ENCODE measurements at places on chromosomes 5 and 9. TPM values are rescaled to one million over a fixed set of nuclear protein-coding genes. Genes with fewer than 3 reads are reported as not detected.

DIPK1B gene
- total RNA-seq, result 0.14 TPM

MYOZ3 gene
- total RNA-seq, result 0.20 TPM

PTGR1 gene
- total RNA-seq, result 1.7 TPM

BARX1 gene
- 7.6 TPM for total RNA-seq

SCGB3A2 gene
- total RNA-seq, result not detected

LCP2 gene
- 259 TPM for total RNA-seq

KCNN2 gene
- total RNA-seq, result not detected

PLEKHG4B gene
- not detected for total RNA-seq

DNA sequence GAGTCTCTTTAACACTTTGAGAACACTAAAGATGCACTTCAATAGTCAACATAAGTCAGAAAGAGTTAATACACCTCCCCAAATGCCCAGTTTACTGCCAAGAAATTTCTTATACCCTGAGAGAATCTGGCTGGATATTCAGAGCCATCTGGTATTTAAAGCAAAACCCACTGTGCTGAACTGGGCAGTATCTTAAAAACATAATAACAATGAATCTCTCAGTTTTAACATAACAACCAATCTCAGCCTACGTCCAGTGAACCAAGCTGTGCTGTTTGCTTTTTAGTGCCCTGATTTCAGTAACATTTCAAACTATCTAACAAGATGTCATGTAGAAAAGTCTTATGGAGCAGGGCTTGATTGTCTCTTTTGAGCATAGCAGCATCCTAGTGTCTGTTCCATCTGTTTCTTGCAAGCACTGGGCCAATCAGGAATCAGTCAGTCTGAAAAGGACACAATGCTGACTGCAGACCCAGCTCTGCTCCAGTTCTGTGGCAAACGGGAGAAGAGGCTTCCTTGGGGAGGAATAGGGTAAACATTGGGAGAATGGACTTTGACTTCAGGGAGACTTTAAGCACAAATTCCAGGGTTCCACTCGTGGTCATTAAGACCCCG is 43.6 kb upstream of the FAM81B start:
- H3K4me1 ChIP-seq, result no peaks in the 10 kb centered on the region
- H3K36me3 ChIP-seq, result no peaks in the 10 kb centered on the region
- peaks cover 2% of the 10 kb centered on the region for H3K27me3 ChIP-seq
- H3K27ac ChIP-seq, result no peak overlapping the region

DNA sequence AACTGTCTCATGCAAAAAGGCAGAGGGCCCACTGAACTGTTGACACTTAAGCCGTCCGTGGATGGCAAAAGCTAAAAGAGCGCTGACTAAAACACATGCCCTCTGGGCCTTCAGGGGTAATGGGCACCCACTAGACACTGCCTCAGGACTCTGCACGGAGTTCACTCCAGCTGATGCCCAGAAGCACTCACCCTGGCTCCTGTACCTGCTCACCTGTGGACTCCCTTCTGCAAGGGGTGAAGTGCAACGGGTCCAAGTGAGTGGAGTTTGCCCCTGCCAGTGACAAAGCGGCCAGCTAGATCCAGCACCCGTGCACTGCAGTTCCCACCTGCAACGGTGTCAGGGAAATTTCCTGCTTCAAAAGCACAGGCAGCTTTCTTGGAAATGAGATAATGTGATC is 50.2 kb downstream of the SLC1A1 start:
- no peak for DNase-seq
- H3K27me3 ChIP-seq, result no peaks in the 10 kb centered on the region
- H3K4me3 ChIP-seq, result no peak overlapping the region
- no peak overlapping the region for H3K27ac ChIP-seq
- no peaks in the 10 kb centered on the region for H3K36me3 ChIP-seq

- no peak overlapping the region for H3K27ac ChIP-seq
- no peak overlapping the region for H3K4me3 ChIP-seq
- no peaks in the 10 kb centered on the region for H3K36me3 ChIP-seq
- no peak for DNase-seq
- peaks cover 1% of the 10 kb centered on the region for H3K27me3 ChIP-seq
Observed at GRCh38 chr5:82721087-82721410, 356.1 kb downstream of the TMEM167A start.

DNA sequence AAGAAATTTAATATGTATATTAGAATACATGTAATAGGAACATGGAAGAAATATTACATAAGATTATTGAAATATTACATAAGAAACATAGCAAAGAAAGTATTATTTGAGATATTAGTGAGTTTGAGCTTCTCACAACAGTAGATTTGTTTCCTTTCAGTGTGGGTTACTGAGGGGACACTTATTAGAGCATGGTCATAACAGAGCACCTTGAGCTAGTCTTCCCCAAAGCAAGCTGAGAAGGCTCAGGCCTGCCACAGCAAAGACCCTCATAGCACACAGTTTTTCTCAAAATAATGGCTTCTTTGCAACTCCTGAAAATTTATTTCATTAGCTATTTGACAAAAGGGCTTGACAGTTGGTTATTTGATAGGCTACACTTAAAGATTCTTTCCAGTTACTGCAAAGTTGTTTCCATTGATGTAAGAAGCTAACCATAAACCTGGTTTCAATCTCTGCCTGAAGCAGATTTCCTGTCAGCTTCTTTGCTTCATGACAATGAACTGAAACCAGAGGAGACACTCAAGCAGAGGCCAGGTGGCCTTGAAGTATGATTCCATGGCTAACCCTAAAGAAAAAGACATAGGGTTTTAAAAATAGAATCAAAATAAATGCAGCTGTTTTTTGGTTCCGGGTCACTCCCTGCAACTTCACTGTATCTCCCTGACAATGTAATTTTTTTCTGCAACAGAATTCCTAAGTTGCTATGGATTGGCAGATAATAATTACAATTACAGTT is 68.6 kb downstream of the ERMP1 start:
- peak overlapping the region; percentile 78 for H3K27ac ChIP-seq
- H3K4me3 ChIP-seq, result no peak overlapping the region
- no peaks in the 10 kb centered on the region for H3K27me3 ChIP-seq
- peaks cover 45% of the 10 kb centered on the region for H3K4me1 ChIP-seq
- peaks cover 66% of the 10 kb centered on the region for H3K36me3 ChIP-seq
- peak; percentile 36 for DNase-seq

DNA sequence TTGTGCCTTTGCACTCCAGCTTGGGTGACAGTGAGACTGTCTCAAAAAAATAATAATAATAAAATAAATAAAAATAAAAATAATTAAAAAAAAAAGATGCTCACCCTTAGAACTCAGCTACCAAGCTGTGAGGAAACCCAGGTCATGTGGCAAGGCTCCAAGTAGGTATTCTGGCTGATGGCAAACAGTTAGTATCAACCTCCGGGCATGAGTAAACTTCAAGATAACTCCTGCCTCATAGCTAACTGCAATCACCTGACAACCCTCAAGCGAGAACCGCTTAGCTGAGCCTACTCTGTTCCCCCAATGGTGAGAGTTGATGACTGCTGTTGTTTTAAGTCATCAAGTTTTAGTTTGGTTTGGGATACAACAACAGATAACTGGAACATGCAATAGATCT is 6.1 kb upstream of the SLC44A1 start:
- no peak for DNase-seq
- H3K4me1 ChIP-seq, result peaks cover 2% of the 10 kb centered on the region
- H3K27me3 ChIP-seq, result peaks cover 12% of the 10 kb centered on the region
- H3K4me3 ChIP-seq, result no peak overlapping the region
- no peak overlapping the region for H3K27ac ChIP-seq
- H3K36me3 ChIP-seq, result no peaks in the 10 kb centered on the region

- no peak for DNase-seq
- H3K4me1 ChIP-seq, result no peaks in the 10 kb centered on the region
- no peak overlapping the region for H3K4me3 ChIP-seq
- H3K27me3 ChIP-seq, result peaks cover 3% of the 10 kb centered on the region
Observed at GRCh38 chr5:73821003-73821402, 195.0 kb downstream of the ARHGEF28 start.

- no peaks in the 10 kb centered on the region for H3K27me3 ChIP-seq
- no peak overlapping the region for H3K4me3 ChIP-seq
- H3K27ac ChIP-seq, result no peak overlapping the region
- H3K4me1 ChIP-seq, result no peaks in the 10 kb centered on the region
- DNase-seq, result no peak
Observed at GRCh38 chr5:27594141-27594540, 555.8 kb upstream of the CDH9 start.

- H3K4me3 ChIP-seq, result no peak overlapping the region
- H3K27ac ChIP-seq, result no peak overlapping the region
- peaks cover 35% of the 10 kb centered on the region for H3K27me3 ChIP-seq
- H3K36me3 ChIP-seq, result no peaks in the 10 kb centered on the region
- DNase-seq, result no peak
Observed at GRCh38 chr5:159899067-159900049, 16.9 kb upstream of the ADRA1B start.

- H3K27ac ChIP-seq, result no peak overlapping the region
- H3K36me3 ChIP-seq, result no peaks in the 10 kb centered on the region
- H3K4me1 ChIP-seq, result no peaks in the 10 kb centered on the region
Observed at GRCh38 chr5:176778921-176779465, 31.4 kb upstream of the UNC5A start.

GRCh38 chr5:143084407-143084806 is 314.2 kb downstream of the ARHGAP26 start:
- no peaks in the 10 kb centered on the region for H3K27me3 ChIP-seq
- peaks cover 12% of the 10 kb centered on the region for H3K4me1 ChIP-seq
- no peak overlapping the region for H3K27ac ChIP-seq
- no peak for DNase-seq
- no peak overlapping the region for H3K4me3 ChIP-seq
- peaks cover 10% of the 10 kb centered on the region for H3K36me3 ChIP-seq

- H3K4me1 ChIP-seq, result peaks cover 41% of the 10 kb centered on the region
- H3K36me3 ChIP-seq, result peaks cover 49% of the 10 kb centered on the region
- H3K27me3 ChIP-seq, result no peaks in the 10 kb centered on the region
- peak; percentile 34 for DNase-seq
- H3K27ac ChIP-seq, result peak overlapping the region; percentile 91
Observed at GRCh38 chr5:177470759-177471536, 2.5 kb downstream of the DBN1 start.

DNA sequence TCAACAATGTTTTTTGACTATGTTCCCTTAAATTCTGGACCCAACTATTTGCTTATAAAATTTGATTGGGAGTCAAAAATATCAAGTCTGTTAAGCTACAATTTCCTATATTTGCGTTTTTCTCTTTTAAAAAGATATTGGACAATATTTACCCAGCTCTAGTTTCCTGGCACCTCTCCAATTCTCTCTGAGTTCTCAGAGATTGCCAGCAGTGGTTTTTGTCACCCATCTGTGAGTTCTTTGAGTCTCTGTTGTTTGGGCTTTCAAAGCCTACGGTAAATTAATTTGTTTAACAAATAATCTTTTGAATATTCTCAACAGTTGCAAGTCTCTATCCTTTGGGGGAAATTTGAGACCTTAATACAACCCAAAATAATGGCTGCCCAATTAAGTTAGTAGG is 174.2 kb upstream of the PUM3 start:
- no peaks in the 10 kb centered on the region for H3K4me1 ChIP-seq
- no peak overlapping the region for H3K4me3 ChIP-seq
- H3K27me3 ChIP-seq, result peaks cover 10% of the 10 kb centered on the region

- peaks cover 2% of the 10 kb centered on the region for H3K27me3 ChIP-seq
- no peak overlapping the region for H3K4me3 ChIP-seq
- H3K36me3 ChIP-seq, result no peaks in the 10 kb centered on the region
- no peak for DNase-seq
- no peak overlapping the region for H3K27ac ChIP-seq
Observed at GRCh38 chr5:127435821-127436220, 81.6 kb upstream of the PRRC1 start.

DNA sequence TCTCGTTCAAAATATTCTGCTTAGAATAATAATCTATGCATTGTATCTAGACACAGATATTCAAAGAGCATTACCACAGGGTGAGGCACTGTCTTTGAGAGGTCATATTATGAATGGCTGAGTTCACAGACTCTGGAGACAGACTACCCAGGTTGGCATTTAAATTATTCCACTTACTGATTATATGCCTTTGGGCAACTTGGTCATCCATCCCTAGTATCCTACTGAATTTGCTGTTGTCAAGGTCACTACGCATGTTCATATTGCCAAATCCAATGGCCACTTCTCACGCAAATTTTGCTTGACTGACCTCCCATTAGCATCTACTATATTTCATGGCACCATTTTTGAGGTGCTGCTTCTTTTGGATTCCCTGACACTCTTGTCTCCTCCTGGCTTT is 498.6 kb upstream of the TLE4 start:
- H3K36me3 ChIP-seq, result no peaks in the 10 kb centered on the region
- H3K27me3 ChIP-seq, result no peaks in the 10 kb centered on the region
- DNase-seq, result no peak
- H3K4me3 ChIP-seq, result no peak overlapping the region
- H3K27ac ChIP-seq, result no peak overlapping the region

DNA sequence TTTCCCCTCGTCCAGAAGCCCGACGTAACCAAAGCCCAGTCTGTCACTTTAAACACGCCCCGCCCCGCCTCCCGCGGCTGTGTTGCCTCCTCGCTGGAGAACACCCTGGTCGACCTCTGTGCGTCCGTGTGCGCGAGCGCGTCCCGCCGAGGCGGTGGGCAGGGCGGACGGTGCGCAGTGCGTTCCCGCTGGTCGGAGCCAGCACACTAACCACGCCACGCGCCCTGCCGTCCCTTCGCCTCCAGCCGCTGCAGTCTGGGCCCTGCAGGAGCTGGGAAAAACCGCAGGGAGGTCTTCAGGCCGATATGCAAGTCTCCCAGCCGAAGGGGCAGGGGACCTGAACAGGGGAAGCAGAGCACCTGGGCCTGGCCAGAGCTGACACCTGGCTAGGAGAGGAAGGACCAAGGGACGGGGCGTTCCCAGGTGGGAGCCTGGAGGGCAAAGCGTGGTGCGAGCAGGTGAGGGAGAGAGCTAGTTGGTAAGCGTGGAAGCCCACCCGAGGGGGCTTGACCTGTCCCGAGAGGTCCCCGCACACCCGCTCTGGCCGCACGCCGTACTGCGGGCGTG is 1.3 kb upstream of the PHPT1 start:
- H3K4me3 ChIP-seq, result peak overlapping the region; percentile 92
- peak; percentile 95 for DNase-seq
- peak overlapping the region; percentile 71 for H3K27ac ChIP-seq
- H3K36me3 ChIP-seq, result peaks cover 11% of the 10 kb centered on the region

- no peaks in the 10 kb centered on the region for H3K4me1 ChIP-seq
- no peak overlapping the region for H3K27ac ChIP-seq
- DNase-seq, result no peak
- no peaks in the 10 kb centered on the region for H3K27me3 ChIP-seq
Observed at GRCh38 chr5:55276771-55277170, 30.7 kb downstream of the DHX29 start.

DNA sequence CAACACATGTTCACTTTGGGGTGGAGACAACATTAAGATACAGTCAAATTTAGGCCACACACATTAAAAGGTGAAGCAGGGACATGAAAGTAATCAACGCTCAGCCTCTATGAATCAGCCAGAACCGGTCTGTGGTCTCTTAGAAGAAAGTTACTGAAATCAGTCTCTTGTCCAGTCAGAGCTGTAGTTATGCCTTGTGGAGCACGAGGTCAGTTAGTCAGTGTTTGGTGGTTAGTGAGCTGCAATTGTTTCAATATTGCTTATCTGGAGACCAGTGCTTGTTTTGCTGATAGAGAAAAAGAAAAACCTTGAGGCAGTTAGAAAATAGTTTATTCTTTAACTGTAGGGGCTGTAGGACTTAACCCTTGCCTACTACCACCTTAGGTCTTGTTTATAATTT is 157.8 kb upstream of the RASEF start:
- DNase-seq, result peak; percentile 8
- H3K4me1 ChIP-seq, result no peaks in the 10 kb centered on the region
- H3K27me3 ChIP-seq, result peaks cover 39% of the 10 kb centered on the region
- H3K36me3 ChIP-seq, result no peaks in the 10 kb centered on the region
- H3K27ac ChIP-seq, result no peak overlapping the region
- no peak overlapping the region for H3K4me3 ChIP-seq
